Posterior vena cava (tissue), 2 donors: ENCODE measurements at places on chromosomes 1 and 21. TPM values are rescaled to one million over a fixed set of nuclear protein-coding genes. Genes with fewer than 3 reads are reported as not detected.

TAL1 gene
- total RNA-seq: 8.7 TPM

MYOG gene
- not detected for total RNA-seq

B3GALT2 gene
- total RNA-seq: 0.88 TPM

PLA2G5 gene
- total RNA-seq: 6.7 TPM

TMIGD3 gene
- total RNA-seq: 4.2 TPM

PGLYRP4 gene
- total RNA-seq: not detected
